ENCODE measurements at places on chromosomes 7 and 10.

- DNase-seq, result no peak
Measured at GRCh38 chr10:115939101-115939854, 333.7 kb downstream of the GFRA1 start.

GRCh38 chr10:75507469-75507868 lies 76.0 kb downstream of the LRMDA start:
- no peak for DNase-seq

DNA sequence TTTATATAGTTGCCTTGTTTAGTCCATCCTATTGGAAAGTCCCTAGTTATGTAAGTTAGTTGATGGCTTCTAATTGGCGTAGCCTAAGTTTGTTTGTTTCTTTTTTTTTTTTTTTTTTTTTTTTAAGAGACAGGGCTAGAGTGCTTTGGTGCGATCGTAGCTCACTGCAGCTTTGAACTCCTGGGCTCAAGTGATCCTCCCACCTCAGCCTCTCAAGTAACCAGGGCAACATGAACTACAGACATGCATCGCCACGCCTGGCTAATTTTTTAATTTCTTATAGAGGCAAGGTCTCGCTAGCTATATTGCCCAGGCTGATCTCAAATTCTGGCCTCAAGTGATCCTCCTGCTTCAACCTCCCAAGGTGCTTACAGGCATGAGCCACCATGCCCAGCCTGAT lies 7.1 kb downstream of the CSGALNACT2 start:
- DNase-seq, result no peak

DNA sequence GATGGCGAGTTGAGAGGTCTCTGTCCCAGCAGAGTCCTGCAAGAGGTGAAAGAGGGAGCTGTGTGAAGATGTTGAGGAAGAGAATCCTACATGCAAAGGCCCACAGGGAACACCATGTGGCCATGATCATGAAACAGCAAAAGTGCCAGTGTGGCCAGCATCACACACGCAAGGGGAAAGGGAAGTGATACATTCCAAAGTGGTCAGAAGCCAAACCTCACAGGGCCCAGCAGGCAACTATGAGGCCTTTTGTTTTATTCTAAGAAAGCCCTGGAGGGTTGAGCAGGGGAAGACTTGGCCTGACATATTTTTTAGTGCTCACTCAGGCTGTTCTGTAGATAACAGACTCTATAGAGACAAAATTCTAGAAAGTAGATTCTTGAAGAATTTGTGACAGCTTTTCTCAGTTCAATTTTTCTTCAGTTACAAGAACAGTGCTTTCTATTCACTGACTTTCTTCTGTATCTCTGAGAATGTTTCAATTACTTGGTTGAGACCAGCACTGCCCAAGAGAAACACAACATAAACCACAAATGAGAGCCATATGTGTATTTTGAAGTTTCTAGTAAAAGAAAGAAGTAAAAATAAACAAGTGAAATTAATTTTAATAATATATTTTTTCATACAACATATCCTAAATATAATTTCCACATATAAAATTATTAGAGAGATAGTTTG lies 82.3 kb downstream of the HTR7 start:
- no peak for DNase-seq

DNA sequence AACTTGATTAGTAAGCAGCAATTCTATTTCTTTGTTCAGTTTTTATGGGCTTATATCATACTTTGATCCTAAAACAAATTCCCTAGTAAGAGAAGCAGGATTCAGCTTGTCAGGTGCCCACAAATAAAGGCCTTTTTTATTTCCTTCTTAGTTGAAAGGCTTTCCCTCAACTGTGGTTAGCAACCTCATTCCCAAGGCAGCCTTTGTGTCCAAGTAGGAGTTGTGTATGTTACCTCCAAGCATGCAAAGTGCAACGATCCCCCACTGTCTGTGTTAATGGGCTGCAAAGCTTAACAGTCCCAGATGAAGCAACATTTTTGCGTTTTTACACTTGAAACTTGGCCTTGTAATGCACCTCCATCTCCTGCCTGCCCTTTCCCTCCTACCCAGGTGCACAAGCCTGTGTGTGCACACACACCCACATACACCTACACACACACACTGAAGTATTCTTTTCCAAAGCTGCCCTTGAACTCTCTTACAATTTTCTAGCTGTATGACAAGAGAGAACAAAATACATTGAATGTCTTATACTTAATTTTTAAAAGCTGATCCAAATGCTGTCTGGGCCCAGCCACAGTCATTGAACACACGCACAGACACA lies 278.2 kb downstream of the SNX13 start:
- no peak for DNase-seq

- no peak for DNase-seq
Measured at GRCh38 chr7:78225534-78225933, 427.0 kb downstream of the PHTF2 start.

DNA sequence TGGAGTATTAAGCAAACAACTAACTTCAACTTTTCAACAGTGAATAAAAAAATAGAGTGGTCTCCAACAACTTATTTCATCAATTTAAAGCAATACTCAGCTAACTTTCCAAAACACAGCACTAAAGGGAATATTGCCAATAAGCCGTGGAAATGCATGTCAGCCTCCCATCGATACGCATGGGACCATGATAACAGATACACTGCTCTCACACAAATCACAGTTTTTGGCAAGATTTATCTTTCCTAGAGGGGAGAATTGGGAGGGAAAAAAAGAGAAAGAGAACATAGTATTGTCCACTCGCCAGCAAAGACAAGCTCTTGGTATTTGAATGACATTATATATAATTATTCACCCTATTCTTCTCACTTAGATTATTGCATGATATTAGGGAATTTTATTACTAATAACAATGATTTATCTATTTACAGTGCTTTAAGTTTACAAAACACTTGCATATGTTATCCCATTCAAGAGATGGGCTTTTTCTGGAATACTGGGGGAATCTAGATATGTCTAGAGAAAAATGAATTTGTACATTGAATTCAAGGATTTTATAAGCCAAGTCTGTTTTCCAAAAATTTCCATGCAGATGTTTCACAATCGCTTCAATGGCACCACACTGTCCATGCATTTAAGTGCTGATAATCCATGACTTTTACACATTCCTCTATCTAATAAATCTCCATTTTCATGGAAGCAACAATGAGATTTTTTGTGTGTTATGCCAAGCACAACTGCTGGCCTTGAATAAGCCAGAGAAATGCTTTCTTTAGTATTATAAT lies 194.0 kb upstream of the MGMT start:
- DNase-seq, result no peak

GRCh38 chr7:91088691-91089090 lies 175.5 kb upstream of the FZD1 start:
- DNase-seq, result no peak

- DNase-seq, result no peak
Measured at GRCh38 chr7:52270301-52270700, 765.1 kb upstream of the POM121L12 start.

- DNase-seq, result no peak
Measured at GRCh38 chr10:95560278-95561176, 644 bp downstream of the SORBS1 start.

- DNase-seq, result no peak
Measured at GRCh38 chr10:5698062-5698461, 13.4 kb downstream of the TASOR2 start.

DNA sequence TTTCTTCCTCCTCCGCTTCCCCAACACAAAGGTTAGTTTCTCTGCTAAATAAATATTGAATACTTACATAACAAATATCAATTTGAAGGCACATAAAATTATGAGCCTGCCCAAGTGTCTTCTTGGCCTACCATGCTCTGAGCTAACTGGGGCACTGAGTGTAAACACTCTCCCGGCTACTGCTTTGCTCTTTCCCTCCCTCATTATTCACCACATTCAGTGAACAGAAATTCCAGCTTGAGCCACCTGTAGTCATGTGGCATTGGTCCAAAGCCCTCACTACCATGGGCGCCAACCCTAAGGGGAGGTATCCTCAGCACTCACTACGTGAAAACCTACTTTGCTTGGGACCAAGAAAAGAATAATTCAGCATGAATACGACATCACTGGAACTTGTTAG lies 409.0 kb downstream of the KCNMA1 start:
- DNase-seq, result no peak

GRCh38 chr7:2972835-2973161 lies 70.9 kb downstream of the CARD11 start:
- DNase-seq, result no peak

Data from BJ (cell line).